ENCODE measurements at places on chromosomes 1 and 21.

- DNase-seq, result no peak
Measured at GRCh38 chr21:26943921-26944320, 23.0 kb downstream of the ADAMTS5 start.

DNA sequence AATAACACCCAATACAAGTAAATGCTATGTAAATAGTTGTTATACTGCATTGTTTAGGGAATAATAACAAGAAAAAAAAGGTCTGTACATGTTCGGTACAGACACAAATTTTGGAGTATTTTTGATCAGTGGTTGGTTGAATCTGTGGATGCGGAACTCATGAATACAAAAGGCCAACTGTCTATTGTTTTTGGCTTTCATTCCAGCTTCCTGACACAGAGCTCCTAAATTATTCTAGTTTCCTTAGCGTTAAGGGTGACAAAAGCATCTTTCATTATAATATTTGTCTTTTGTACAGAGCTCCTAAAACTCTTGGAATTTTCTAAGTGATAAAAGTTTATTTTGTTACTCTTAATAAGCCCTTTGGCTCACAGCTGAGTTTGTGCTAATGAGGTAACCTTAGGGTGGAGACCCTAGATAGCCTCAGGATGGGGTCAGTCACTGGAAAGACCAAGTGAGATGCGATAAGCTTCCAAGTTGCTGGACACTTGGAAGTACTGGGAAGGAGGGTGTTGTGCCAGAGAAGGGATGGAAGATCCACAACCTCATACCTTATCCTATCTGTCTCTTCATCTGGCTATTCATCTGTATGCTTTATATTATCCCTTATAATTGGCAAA, 57.4 kb upstream of the PRRC2C start:
- DNase-seq, result no peak

DNA sequence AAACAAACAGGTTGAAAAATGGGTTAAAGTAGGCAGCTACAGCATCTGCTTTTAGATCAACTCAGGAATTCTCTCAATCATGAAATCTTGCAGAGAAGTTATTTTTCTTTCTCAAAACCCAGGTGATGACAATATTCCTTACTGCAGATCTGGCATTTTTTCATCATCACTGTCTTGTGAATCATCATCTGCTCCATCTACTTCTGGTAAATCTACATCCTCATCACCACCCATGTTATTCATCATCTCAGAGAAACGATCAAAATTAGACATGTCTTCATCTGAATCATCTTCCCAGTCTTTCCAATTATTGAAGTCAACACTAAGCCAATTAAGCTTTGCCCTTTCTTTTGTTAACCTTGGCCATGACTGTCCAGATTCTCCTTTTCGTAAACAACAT, 21.8 kb downstream of the GBP2 start:
- no peak for DNase-seq

DNA sequence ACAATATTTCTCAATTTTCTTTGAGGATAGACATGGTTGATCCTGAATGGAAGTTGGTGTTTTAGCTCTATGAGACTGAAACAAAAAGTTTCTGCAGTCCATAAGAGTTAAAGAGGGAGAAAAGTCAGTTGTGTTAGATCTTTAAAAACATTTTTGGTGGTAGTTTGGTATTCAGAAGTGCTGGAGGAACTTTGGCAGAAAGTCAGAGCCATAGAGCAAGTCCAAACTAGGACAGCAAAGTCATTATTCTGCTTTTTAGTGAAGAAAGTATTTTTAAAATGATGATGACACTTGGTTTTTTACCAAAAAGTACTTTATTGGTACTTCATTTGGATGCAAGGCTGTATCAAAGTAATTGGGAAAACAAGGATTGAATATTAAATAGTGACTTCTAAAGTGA, 41.8 kb downstream of the FNBP1L start:
- no peak for DNase-seq

GRCh38 chr1:162056579-162056978, 12.9 kb upstream of the NOS1AP start:
- DNase-seq, result no peak

Measured in right forelimb (tissue), 1 donor.